Endothelial cell of umbilical vein (primary cell): ENCODE measurements at places on chromosomes 7 and 10. TPM values are rescaled to one million over a fixed set of nuclear protein-coding genes. Genes with fewer than 3 reads are reported as not detected.

The AKR1B15 gene
- polyA plus RNA-seq, result not detected in 2 replicates

The LLCFC1 gene
- not detected in 2 replicates for polyA plus RNA-seq

The NACAD gene
- polyA plus RNA-seq, result 1.4 and 1.5 TPM in 2 replicates

The GPNMB gene
- 0.29 TPM in 2 replicates for polyA plus RNA-seq

The OR2A12 gene
- polyA plus RNA-seq, result not detected in 2 replicates

The SFMBT2 gene
- polyA plus RNA-seq, result 0.08 and 0.14 TPM in 2 replicates

The SDK1 gene
- 1.2 and 1.6 TPM in 2 replicates for polyA plus RNA-seq

The DRGX gene
- polyA plus RNA-seq, result not detected in 2 replicates

The CFAP43 gene
- 0.03 and 0.04 TPM in 2 replicates for polyA plus RNA-seq

The PIP gene
- polyA plus RNA-seq, result not detected in 2 replicates

The C10orf95 gene
- 0.08 TPM in 1 of 2 replicates, not detected in the other for polyA plus RNA-seq

The ITIH5 gene
- polyA plus RNA-seq, result 0.05 TPM in 1 of 2 replicates, not detected in the other
